ENCODE measurements at places on chromosomes 5 and 9.

DNA sequence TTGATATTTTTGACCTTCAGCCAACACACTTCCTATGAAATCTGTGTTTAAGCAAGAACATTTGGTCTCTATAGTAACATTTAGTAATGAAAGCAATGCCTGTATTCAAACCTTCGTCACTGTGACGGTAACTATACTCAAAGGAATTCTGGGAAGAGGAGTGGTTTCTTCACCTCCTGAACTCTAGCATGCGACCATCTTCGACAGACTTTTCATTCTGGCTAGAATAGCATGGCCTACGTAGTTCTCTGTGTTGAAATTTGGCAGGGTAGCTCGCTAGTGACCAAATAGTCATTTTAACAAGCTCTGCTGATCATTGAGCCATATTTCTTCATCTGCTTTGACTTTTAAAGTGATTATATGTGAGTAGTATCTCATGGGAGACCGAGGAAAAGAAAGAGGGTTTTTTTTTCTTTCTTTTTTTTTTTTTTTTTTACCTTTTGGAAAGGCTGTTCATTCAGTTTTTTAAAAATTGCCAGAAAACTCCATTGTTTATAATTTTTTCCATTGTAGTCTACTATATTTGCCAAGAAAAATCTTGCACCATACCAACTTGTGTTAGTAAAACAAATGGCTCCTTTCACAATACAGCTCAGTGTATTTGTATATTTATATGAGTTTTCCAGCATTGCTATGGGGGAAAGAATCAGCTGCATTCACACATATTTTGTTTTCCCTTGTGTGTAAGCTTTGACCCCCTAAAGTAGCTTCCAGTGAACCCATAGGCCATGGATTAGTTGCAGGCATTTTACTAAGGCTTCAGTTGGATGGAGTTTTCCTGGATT, 166.8 kb downstream of the NNT start:
- DNase-seq = no peak

- no peak for DNase-seq
Measured at GRCh38 chr5:5884593-5884992, 462.1 kb downstream of the ICE1 start.

DNA sequence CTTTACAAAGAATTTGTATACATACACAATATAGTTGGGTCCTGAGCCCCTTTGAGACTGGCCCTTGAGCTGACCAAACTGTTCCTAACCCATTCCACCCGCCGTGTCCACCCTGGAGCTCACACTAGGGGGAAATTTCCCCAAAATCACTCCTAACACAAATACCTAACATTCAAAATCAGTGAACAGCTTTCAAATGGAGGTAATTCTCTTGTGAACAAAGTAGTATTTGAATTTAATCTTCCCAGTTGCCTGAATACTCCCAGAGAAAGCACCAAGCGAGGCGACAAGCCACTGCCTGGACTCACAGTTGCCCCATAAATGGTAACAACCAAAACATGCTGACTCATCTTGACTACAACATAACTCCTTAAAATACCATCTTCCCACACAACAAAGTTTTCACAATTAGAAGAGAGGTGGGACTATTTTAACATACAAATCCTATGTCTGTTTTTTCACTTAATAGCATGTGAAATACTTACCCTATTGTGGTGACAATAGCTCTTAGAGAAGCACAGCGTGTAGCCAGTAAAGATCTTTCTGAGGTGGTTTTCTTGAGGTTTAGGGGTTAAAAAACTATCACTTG, 31.7 kb upstream of the SCAMP1 start:
- DNase-seq = no peak

- DNase-seq = no peak
Measured at GRCh38 chr9:68781928-68782327, 76.9 kb downstream of the PIP5K1B start.

DNA sequence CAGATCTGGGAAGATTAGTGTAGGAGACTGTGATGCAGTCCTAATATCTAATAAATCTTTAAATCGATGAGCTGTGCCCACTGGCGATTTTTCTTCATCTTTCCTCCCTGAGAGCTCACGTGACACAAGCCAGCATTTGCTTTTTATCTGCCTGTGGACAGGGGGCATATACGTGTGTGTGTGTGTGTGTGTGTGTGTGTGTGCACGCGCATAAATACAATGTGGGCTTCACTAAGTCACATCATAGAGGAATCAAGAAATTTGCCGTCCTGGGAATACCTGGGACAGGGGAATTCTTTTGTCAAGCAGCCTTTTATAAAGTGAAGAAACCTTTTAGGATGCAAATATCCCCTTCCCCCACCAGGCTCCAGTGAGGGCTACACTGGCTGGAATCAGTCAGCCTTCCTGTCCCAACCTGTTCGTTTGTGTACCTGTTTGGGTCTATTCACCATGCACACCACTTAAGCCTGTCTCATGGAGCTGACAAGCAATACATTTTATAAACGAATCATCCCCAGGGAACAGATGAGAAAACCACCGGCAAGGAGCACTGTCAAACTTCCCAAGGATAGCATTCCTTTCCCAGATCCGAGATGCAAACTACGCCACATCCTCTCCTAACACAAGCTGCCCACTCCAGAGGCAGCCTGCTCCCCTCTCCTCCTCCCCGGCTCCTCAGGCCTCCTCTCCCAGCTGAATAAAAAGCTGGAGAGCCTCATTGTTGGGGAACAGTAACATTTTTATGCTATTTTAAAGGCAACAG, 2.7 kb downstream of the EPB41L4B start:
- DNase-seq = no peak

Data from OCI-M1 (cell line).